ENCODE measurements at places on chromosomes 3 and 15. TPM values are rescaled to one million over a fixed set of nuclear protein-coding genes. Genes with fewer than 3 reads are reported as not detected.

The CHSY1 gene
- total RNA-seq, result 49.0 TPM

The PP2D1 gene
- not detected for total RNA-seq

The CTXND1 gene
- total RNA-seq, result 0.88 TPM

The ARGFX gene
- total RNA-seq, result not detected

The GNL3 gene
- 96.2 TPM for total RNA-seq
